CD4-positive, alpha-beta T cell treated with Interleukin-15 for 1 hour (primary cell): ENCODE measurements at places on chromosomes 7 and 10.
A peak's percentile ranks its signal among the peaks of the same experiment; 100 is the strongest.

GRCh38 chr7:68840991-68841390 is 757.3 kb upstream of the AUTS2 start:
- DNase-seq: no peak

- DNase-seq: no peak
Measured at GRCh38 chr7:151725844-151726651, 150.9 kb downstream of the PRKAG2 start.

DNA sequence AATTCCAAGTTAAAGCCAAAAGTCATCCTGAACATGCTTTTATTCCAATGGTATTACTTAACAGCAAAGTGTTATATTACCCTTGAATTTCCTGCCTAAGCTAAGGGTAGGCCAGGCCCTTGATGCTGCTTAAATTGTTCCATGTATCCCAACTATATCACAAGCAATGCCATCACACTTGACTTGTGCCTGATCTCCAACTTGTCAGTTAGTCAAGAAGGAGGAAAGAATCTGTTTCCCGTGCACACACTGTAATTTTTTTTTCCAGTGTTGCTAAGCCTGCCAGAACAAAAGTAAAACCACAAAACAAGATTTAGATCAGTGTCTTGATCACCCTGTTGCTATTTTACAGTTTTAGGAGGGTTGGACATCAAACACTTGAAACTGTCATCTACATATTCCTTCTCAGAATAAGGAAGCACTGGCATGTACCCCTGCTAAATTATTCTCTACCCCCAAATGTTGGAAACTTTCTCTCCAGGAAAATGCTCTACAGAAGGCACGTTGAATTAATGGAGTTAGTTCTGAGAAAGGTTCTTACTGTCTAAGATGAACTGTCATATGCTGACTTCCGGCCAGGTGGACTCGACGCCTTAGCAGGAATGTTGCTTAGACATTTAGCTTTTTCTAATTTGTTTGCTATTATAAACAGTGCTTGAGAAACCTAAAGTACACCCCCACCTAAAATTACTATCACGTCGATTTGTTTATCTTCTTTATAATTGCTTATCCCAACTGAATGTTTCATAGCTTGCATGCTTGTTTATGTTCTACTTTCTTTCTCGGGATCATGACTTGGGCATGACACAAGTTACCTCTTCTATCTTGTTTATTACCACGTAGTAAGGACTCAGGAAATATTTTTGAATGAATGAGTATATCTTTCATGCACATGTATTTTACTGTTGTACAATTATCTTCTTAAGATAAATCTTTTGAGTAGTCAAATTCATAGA is 105.5 kb upstream of the ZNF438 start:
- DNase-seq: no peak

DNA sequence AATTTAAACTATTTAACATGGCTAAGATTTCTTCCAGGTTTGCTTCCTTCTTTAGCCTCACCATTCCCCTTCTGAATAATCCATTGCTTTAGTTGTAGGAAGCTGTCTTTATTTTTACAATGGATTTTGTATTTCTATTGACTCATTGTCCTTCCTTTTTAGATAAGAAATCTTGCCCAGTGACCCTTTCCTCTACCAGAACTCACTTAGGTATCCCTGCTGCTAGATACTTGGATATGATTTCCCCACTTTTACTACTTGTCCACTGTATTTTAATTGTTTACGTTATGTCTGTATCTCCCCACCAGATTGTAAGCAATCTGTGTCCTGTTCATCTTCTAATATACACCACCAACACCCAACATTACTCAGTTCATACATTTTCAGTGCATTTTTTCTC is 47.7 kb upstream of the MDFIC start:
- no peak for DNase-seq

- no peak for DNase-seq
Measured at GRCh38 chr7:126361183-126361582, 891.6 kb downstream of the GRM8 start.

- DNase-seq: no peak
Measured at GRCh38 chr10:64503429-64503828, 982.2 kb downstream of the REEP3 start.

- DNase-seq: no peak
Measured at GRCh38 chr10:11798845-11799735, 24.1 kb upstream of the PROSER2 start.

DNA sequence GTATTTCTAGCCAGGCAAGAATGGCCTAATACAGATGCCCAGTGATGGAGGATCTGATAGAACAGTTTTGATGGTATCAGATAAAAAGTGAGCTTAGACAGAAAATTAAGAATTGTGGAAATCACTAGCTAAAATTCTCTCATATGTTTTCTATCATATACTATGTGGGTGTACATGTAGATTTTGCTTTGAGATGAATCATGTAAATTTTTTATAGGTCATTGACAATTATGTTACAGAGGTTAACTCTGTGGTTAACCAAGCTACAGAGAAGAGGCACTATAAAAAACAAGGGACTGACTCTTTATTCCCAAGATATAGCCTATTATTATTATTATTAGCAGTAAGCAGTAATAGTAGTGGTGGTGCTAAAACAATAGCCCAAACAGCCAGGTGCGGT is 156.5 kb downstream of the ITGA8 start:
- no peak for DNase-seq

DNA sequence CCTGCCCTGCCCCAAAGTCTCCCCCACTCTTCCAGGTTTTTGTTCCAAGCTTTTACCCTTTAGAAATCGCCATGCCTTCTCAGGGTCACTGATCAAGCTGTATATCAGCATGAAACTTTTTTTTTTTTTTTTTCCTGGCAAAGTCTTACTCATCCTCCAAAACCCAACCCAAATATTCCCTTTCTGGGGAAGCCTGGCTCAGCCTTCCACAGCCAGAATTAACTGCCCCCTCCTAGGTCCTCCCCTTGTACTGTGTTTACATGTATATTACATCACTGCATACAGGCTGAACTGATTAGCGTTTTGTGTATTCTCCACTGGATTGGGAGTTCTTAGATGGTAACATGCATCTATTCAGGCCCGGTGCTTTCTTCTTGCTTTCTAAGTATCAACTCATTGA is 4.6 kb upstream of the NOBOX start:
- DNase-seq: no peak

DNA sequence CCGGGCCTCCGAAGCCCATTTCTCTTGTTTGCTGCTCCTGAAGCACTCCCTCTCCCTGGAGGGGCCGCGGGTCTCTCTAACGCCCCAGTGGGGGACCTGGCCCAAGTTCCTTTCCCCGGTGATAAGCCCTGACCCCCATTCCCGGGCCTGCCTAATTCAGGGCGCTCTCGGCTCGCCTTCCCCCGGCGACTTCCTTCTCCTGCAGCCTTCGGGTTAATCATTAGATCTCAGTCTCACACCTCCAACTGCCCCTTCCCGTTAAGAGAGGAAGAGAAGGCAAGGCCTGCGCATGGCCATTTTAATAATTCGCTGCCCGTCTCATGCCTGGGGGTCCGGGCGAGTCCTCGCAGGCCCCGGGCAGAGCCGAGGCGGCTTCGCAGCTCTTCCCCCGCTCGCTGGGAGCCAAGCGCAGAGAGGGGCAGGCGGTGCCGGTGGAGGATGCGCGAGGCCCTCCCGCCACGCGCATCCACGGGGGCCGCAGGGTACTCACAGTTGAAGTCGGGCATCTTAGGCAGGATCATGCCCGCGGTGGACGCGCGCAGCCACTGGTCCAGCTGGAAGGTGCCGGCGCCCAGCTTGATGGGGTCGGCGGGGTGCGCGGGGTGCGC is 1.2 kb downstream of the MNX1 start:
- no peak for DNase-seq

DNA sequence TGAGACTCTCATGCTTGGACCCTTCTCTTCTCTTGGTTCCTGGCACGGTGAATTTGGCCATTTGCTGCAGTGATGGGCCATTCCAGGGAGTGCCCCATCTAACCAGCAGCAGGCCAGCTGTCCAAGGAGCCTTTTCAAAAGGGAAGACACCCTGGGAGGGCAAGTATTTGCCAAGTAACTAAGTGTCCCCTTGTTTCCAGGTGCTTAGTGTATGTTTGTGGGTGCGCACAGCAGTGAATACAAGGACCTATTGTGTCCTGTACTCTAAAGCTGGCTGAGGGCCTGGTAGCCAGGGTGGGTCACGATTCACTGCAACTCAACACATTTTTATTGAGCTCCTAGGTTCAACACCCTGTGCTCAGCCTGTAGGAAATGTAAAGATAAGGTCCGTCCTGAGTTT is 348.8 kb downstream of the RNLS start:
- DNase-seq: no peak

DNA sequence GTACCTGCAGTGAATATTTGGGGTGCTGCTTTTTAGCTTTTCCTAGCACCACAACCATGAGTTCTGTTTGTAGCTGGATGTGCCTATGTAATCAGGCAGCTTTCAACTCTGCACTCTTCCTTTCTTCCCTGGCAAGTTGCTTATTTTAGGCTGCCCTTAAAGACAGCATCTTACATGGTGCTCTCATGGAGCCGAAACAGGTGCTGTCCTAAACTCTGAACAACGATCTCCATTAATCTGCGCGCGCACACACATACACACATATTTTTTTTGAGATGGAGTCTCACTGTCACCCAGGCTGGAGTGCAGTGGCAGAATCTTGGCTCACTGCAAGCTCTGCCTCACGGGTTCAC is 9.1 kb downstream of the RPS24 start:
- no peak for DNase-seq

GRCh38 chr10:71482620-71483019 is 85.9 kb downstream of the CDH23 start:
- no peak for DNase-seq

DNA sequence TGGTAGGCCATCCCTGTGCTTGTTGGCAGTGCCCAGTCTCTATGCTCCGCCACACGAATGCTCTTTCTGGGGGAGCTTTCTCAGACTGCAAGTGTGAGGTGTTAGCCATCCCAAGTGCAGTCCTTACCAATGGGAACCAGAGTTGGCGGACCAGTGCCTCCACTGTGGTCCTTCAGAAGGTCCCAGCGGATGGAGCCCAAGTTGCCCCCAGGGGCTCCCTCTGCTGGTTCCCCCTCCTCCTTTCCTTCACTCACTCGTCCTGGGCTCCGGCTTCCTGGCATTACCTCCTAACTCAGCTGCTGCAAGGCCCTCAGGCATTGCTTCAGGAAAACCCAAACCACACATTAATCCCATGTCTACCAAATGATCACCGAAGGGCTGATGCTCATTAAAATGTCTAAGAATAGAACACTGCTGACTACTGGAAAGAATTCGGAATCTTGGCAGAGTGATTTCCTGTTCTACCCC is 139.8 kb downstream of the CUBN start:
- no peak for DNase-seq

DNA sequence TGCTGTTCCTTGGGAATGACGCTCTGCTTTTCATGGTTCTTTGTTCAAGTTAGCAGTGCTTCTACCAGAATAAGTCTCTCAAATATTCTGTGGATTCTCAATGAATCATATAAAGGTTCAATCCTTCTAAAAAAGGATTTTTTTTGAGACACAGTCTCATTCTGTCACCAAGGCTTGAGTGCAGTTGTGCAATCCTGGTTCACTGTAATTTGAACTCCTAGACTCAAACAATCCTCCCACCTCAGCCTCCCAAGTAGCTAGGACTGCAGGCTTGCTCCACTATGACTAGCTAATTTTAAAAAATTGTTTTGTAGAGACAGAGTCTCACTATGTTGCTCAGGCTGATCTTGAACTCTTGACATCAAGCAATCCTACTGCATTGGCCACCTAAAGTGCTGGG is 64.9 kb upstream of the RELN start:
- no peak for DNase-seq

- no peak for DNase-seq
Measured at GRCh38 chr10:102335184-102335583, 60.3 kb upstream of the NFKB2 start.

DNA sequence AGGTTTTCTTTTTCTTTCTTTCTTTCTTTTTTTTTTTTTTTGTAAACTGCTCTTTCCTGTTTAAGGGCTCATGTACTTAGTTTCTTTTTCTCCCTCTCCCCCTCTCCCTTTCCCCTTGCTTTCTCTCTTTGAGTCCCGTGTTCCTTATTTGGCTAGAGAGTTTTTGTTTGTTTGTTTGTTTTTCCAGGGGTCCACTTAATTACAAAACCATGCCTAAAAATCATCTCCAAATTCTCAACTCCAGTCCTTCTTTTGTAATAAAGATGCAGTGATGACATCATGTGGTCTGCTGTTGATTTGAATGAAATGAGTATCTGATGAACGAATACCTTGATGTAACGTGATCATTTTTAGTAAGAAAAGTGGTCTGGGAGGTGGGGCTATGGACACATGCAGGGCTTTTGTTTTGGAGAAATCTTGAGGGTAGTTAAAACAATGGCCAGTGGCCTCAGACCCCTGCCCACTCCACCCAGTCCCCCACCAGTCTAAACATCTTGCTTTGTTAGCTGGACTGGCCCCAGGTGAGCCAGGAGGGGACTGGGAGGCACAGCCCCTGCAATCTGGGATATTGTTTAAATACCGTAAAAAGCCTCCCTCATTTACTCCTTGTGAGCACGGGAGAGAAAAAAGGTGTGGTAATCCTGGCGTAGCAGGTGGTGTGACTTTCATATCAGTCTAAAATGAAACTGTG is 165.7 kb downstream of the LRMDA start:
- no peak for DNase-seq

DNA sequence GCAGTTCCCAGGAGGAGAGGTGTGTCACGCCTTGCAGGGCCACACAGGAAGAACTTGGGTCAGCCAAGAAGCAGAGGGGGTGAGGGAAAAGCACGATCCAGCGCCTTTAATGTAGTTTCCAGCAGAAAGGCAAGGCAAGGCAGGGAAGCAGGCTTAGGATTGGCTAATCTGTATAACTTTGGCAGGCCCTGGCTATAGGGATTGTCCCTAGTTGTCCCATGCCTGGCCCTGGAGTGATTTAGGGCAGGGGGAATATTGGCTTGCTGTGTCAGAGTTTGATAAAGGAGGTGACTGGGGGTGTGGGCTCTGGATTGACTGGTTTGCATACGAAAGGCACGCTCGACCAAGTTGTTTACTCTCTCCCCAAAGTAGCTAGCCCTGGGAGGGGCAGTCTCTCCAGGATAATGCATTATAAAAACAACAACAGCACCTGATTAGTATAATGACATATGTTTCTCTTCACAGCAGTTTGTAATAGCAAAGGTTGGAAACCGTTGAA is 44.5 kb downstream of the RBM28 start:
- no peak for DNase-seq

DNA sequence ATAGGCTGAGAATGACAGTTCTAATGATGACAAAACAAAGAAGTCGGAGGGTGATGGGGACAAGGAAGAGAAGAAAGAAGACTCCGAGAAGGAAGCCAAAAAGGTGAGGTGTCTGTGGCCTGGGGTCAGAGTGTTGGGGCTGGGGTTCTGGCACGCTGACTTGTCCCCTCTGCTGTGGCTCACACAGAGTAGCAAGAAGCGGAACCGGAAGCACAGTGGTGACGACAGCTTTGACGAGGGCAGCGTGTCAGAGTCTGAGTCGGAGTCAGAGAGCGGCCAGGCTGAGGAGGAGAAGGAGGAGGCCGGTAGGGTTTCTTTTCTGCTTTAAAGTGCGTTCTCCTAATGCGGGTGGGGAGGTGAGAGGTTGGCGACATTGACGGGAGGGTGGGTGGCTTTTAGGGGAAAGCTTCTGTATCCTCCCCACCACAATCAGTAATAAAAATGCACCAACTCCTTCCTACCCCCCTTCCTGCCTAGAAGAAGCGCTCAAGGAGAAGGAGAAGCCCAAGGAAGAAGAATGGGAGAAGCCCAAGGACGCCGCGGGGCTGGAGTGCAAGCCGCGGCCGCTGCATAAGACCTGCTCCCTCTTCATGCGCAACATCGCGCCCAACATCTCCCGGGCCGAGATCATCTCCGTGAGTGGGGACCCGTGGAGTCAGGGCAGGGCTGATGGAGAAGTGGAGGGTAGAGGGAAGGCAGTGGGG is 4.6 kb downstream of the UFSP1 start:
- peak; percentile 67 for DNase-seq

- DNase-seq: no peak
Measured at GRCh38 chr10:79116801-79117723, 48.3 kb downstream of the ZMIZ1 start.

GRCh38 chr7:34371922-34372321 is 286.1 kb upstream of the NPSR1 start:
- DNase-seq: no peak
